ENCODE measurements at places on chromosomes 11 and 22. TPM values are rescaled to one million over a fixed set of nuclear protein-coding genes. Genes with fewer than 3 reads are reported as not detected.

GRCh38 chr11:22346282-22346681 is 8.1 kb downstream of the SLC17A6 start:
- DNase-seq: no peak

GRCh38 chr11:1597331-1597993 is 632 bp downstream of the KRTAP5-2 start:
- no peak for DNase-seq

DNA sequence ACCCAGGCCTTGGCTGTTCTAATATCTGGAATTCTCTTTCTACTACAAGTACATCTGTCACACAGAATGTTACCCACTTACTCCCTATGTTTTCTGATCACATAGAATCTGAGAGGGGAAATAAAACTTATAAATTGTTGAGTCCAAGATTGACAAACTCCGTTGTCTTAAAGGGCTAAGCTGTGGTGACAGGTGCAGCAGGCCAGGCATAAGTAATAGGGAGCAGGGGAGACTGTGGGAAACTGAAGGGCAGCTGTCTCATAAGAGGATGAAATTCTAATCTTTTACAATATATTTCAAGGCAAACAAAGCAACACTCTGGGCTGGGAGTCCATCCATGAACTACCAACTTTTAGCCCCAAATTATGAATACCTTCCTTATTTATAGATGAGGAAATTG is 133.9 kb downstream of the SLC1A2 start:
- DNase-seq: no peak

- no peak for DNase-seq
Measured at GRCh38 chr11:96393753-96394348, 4.0 kb downstream of the JRKL start.

- DNase-seq: no peak
Measured at GRCh38 chr11:12810568-12810894, 136.3 kb downstream of the TEAD1 start.

GRCh38 chr11:119342023-119342300 is 1.3 kb upstream of the C1QTNF5 start:
- DNase-seq: no peak

DNA sequence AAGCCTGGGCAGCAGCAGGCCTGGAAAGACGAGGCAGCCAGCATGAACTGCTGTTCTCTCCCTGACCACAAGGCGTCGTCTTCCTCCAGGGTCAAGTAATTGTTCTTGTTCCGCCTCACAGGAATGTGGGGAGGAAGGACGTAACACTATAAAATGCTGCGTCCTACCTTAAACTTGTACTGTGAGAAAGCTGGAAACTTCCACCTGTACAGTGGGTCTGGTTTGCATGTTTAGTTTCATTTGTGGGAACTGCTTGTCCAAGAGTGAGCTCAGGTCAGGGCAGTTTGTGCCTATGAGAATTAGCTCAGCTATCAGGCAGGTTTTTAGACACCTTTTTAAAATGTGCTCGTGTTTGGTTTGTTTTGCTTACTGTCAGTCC is 55.2 kb downstream of the PANX1 start:
- peak; percentile 54 for DNase-seq

DNA sequence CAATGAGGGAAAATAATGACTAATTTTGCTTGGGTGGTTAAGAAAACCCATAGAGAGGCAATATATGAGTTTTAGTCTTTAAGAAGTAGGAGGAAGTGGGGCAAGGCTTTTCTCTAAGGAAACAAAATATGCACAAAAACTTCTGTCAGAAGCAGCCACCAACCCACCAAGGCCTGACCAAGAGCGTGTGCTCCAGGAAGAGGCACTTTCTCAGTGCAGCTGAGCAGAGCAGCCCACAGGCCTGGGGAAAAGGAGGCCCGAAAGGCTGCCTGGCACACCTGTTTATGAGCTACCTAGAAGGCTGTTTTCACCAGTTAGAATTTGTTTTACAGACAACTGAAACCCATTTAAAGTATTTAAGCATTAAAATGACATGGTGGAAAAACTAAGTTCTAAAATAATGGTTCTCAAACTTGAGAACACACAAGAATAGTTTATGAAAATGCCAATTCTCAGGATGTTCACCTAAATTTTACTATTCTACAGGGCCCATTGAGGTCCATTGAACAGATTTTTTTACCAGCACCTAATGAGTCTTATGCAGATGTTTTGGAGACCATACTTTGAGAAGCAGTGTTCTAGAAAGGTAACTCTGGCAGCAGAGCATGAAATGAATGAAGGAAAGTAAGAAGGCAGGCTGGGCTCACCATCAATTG is 160.5 kb upstream of the DDI1 start:
- DNase-seq: no peak

DNA sequence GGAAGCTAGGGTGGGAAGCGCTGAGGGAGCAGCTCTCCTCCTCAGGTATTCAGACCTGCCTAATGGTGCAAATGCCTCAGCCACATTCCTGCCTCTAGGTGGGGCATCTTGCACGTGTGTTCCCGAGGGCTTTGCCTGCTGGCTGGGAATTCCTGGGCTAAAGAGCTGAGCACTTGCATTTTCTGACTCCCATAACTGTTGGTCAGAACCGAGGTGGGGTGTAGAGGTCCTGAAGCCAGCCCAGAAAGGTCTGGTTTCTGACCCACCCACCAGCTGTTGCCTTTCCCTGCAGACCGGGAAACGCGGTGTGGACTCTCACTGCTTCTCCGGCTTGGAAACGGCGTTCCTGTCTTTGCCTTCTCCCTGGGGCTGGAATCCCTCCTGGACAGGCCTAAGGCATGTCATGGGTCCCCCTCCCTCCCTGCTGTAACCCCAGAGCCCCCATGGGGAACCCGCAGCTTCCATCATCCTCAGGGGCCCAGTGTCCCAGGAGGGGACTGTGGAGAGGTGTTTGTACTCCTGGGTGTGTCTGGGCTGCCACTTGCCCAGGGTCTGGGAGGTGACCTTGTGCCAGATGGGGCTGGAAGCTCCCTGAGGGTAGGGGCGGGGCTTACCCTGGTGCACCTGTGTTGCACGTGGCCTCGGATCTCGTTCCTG is 24.0 kb upstream of the SMIM38 start:
- peak; percentile 76 for DNase-seq

- DNase-seq: no peak
Measured at GRCh38 chr22:40838486-40838885, 18.0 kb downstream of the ST13 start.

- no peak for DNase-seq
Measured at GRCh38 chr11:12160680-12161079, 50.3 kb downstream of the MICAL2 start.

OR52E4 gene
- total RNA-seq: not detected

P2RX6 gene
- total RNA-seq: 3.2 TPM

DNA sequence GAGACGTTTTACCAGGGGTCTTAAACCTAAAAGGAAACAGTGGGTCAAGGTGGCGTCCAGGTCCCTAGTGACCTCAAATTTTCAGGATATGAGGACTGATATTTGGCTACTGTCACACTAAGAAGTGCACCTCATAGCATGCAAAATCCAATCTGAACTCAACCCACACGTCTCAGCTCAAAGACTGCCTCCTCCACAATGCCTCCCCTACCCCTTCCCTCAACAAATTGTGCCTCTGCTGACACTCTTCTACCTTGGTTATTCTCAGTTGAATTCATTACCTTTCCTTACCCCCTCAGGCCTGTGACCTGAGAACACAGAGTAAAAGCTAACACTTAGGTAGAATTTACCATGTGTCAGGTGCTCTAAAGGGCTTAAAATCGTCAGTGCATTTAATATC is 12.4 kb upstream of the LIPT2 start:
- DNase-seq: no peak

DNA sequence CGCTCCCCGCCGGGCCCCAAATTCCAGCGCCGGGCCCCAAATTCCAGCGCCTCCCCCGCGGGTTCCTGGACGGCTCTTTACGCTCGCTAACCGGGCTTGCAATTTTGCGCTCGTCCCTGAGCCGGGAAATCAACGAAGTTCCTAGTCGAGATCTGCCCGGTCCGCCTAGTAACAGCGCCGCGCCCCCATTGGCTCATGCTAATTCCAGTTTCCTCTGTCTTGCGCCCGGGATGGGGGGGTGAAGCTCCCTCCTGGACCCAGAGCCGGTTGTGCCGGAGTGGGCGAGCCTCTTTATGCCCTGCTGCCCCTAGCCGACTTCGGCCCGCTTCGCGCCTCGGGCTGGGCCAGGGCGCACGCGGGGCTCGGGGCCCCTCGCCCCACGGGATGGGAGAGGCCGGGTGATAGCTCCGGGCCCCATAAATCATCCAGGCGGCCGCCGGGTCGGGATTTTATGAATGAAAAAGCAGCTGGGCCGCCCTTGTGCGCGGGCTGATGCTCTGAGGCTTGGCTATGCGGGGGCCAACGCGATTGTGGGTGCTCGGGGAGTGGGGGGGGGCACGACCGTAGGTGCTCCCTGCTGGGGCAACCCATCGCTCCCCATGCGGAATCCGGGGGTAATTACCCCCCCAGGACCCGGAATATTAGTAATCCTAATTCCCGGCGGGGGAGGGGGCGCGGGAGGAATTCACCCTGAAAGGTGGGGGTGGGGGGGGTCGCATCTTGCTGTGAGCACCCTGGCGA is 1.8 kb upstream of the CCND1 start:
- DNase-seq: peak; percentile 96

DNA sequence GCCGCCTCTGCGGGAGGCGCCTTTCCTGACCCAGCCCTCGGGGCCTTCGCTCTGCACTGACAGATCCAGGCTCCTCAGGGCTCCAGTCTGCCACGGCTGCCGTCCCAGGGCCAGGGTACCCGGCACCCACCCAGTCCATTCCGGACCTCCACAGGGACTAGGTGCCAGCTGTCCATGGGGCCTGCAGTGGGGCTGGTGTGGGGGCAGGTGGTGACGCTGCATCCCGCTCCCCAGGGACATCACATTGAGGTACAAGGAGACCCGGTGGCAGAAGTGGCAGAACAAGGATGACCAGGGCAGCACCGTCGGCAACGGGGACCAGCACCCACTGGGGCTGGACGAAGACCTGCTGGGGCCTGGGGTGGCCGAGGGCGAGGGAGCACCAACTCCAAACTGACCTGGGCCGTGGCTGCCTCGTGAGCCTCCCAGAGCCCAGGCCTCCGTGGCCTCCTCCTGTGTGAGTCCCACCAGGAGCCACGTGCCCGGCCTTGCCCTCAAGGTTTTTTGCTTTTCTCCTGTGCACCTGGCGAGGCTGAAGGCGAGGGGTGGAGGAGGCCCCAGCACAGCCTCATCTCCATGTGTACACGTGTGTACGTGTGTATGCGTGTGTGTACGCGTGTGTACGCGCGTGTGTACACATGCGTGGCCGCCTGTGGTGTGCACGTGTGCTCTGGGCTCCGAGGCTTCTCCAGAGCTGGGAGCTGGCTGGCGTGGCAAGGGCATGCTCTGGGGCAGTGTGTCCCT is 16.7 kb downstream of the RNH1 start:
- DNase-seq: no peak

PYGM gene
- 76.8 TPM for total RNA-seq

Data from heart right ventricle (tissue), 16 donors.